ENCODE measurements at places on chromosomes 16 and 17.

GRCh38 chr16:55189224-55189623 is 134.8 kb upstream of the IRX6 start:
- no peak for DNase-seq

GRCh38 chr16:56370185-56370874 is 55.0 kb downstream of the AMFR start:
- DNase-seq = no peak

DNA sequence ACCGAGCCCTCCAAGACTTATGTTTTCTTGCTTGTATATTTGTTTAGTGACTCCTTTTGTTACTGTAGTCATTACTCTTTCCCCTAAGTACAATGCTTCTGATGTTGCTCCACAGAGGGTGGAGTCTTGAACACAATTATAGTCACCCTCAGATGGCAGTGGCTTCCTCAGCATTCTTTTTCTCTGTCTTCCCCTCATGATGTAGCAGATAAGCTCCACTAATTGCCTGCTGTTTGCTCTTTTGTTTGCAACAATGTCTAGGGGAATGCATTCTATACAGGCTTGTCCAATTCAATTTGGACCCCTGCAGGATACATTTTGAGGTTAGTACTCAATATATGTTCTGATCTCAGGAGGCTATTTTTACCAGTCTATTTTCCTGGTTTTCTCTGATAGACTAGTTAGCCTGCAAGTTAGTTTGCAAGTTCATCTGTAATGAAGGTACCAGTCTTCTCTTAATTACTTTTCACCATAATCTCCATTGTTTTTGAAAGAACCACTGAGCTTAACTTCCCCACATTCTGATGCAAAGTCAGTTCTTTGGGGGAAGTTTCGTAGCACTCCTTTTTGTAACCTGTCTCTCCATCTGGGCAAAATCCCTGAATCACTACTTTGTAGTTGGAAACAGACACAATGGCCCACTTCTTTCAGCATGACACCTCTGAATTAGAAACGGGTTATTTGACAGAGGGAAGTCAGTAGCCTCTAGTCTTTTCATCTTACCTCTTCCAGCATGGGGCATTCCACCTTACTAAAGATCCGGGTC is 1509.2 kb downstream of the CDH11 start:
- DNase-seq = no peak

- no peak for DNase-seq
Observed at GRCh38 chr16:70706948-70707465, 21.2 kb upstream of the MTSS2 start.

DNA sequence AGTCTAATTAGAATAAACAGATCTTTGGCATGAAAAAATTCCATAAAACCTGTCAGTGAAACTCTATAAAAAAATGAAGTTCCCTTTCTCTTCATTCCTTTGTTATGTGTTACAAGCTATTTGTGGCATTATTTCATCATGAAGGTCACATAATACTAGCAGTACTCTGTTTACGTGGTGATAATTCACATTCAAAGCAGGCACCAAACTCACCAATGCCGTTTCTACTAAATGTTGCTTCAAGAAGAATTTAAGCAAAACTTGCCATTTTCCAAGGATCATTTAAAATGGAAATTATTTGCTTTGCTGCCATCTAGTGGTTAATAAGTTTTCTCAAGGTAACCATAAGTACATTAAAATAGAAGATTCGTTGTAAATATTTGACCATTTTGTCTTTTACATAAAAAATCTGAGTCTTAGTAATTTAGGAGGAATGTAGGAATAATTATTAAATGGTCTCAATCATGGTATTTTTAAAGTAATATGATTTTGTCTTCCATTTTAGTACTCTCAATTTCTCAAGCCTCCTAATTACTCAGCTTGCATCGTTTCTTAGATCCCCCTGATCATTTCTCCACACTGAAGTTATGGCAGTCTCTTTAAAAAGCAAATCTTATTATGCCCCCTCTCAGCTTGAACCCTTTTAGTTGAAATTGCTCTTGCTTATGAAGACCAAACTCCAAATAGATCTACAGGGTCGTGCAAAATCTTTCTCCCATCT is 80.8 kb downstream of the OMG start:
- no peak for DNase-seq

- DNase-seq = no peak
Observed at GRCh38 chr17:64442541-64442971, 6.4 kb upstream of the MILR1 start.

GRCh38 chr17:70492368-70492767 is 323.0 kb downstream of the KCNJ2 start:
- no peak for DNase-seq

DNA sequence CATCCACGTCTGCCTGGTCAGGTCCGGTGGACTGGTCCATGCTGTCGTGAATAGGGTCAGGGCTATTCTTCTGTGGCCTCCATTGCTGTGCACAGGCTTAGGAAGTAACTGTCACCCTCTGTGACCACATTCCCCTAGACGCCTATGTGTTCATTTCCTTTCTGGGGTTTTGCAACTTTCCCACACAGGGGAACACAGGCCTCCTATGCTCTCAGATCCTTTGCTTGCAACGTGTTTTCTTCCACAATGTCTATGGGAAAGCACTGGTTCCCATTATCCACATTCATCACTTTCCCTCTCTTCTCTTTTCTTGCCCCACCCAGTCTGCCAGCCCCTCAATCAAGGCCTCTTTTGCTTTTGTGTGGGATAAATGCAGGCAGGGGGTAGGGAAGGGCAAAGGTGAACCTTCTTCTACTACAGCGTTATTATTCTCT is 43.2 kb upstream of the DNAJA2 start:
- no peak for DNase-seq

GRCh38 chr16:85385463-85386331 is 227.4 kb upstream of the GSE1 start:
- DNase-seq = no peak

DNA sequence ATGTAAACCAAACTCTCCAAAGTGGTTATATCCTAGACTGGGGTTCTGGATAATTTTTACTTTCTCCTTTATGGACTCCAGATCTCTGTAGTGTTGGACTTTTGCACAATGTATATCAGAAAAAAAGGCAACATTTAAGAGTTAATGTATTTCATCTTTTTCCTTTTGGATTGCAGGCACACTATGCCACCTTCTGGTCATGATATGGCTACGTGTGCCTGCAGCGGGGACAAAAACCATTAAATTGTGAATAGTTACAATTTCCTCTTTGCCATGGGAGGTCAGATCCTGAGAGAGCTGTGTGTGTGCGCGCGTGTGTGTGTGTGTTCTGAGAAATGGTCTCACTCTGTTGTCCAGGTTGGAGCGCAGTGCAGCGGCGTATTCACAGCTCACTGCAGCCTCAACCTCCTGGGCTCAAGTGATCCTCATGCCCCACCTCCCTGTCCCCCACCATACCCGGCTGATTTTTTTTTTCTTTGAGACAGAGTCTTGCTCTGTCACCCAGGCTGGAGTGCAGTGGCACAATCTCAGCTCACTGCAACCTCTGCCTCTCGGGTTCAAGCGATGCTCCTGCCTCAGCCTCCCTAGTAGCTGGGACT is 4.3 kb upstream of the SGF29 start:
- no peak for DNase-seq

DNA sequence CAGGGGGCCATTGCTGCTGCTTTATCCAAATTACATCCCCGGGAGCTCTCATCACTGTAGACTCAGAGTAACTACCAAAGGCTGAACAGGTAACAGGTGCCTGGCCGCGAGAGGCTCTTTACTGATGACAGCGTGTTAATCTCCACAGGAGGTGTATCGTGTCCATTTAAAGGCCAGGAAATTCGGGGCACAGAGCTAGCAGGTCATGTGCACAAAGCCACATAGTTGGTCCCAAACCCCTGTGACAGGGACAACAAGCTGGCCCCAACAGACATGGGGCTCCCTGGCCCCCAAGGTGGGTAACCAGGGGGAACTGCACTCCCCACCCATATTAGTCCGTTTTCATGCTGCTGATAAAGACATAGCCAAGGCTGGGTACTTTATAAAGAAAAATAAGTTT is 55.3 kb upstream of the RBFOX3 start:
- DNase-seq = no peak

- no peak for DNase-seq
Observed at GRCh38 chr17:21373696-21374440, 2.3 kb upstream of the KCNJ12 start.

GRCh38 chr17:77744066-77744988 is 214.2 kb upstream of the TNRC6C start:
- DNase-seq = no peak

DNA sequence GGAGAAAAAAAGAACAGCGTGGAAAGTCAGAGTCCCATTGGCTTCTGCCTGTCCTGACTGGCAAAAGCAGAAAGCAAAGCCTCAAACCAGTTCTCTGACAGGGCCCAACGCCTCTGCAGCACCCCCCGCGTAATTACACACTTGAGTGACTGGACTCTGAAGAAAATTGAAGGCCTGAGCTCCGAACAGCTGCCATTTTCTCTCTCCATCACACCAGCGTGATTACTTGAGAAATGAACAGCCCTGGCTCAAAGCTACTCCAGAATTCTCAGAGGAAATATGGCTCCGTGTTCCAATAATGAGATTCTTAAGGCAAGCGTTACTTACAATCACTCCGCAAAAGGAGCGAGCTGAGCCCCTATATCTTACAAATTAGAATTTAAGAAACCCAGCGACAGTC is 142.7 kb upstream of the C17orf78 start:
- DNase-seq = no peak

GRCh38 chr16:15653227-15653626 is 3.2 kb downstream of the NDE1 start:
- DNase-seq = no peak

GRCh38 chr17:31687505-31688126 is 171.4 kb downstream of the COPRS start:
- no peak for DNase-seq

- no peak for DNase-seq
Observed at GRCh38 chr17:79095345-79096055, 20.9 kb downstream of the ENGASE start.

DNA sequence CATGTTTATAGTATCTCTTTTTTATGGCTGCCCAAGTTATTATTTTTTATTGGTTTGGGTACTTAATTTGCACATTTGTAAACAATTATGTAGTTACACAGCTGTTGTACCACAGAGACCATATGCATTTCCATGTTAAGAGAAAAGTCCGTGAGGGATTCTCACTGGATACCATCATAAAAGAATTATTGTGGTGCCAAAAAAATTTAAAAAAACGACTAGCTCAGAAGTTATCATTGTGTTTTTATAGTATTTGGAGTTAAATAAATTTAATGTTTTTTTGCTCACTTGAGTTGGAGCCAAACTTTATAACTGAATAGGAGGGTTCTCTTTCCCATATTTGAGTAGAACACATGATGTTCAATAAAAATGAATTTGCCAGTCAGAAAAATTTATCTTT is 618.7 kb downstream of the WWOX start:
- DNase-seq = no peak

GRCh38 chr16:2691491-2692248 is 9.3 kb downstream of the KCTD5 start:
- no peak for DNase-seq

GRCh38 chr16:27780468-27781194 is 230.7 kb downstream of the KATNIP start:
- no peak for DNase-seq
